ENCODE measurements at places on chromosomes 6 and 20.

DNA sequence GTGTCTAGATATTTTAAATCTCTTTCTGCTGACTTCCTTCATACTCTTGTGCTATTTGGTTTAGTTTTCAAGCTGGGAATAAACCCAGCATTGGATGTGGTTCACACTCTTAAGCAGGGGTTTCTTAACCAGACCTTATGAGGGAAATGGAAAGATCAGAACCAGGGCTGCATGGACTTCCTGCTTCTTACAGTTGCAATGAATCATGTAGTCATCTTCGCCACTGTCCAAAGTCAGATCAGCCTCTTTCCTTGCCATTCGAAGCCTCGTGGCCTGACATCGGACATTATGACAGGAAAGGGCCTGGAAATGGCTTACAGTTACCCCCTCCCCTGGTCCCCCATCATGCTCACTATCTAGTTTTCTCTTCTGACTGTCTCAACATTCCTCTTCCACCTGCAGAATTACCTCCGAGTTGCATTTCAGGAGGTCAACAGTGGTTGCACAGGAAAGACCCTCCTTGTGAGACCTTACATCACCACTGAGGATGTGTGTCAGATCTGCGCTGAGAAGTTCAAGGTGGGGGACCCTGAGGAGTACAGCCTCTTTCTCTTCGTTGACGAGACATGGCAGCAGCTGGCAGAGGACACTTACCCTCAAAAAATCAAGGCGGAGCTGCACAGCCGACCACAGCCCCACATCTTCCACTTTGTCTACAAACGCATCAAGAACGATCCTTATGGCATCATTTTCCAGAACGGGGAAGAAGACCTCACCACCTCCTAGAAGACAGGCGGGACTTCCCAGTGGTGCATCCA is 16.8 kb upstream of the NAA20 start:
- no peak for DNase-seq

GRCh38 chr6:140572129-140572528 is 1197.7 kb upstream of the CITED2 start:
- DNase-seq = no peak

GRCh38 chr6:15555101-15556038 is 107.5 kb downstream of the DTNBP1 start:
- no peak for DNase-seq

DNA sequence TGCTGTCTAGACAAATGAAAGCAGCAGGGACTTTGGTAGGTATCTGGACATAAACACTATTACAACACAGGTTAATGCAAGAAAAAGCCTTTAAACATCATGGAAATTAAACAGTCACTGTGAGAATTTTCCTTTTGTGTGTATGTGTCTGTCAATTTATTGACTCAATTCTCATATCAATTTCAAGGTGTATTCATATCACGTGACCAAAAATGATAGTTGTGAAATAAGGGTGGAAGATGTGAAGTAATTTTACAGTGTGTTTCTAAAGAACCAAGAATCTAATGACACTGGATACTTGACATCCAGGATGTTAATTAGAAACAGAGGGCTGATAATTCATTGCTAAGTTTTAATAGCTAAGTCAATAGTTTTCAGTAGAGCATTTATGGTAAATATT is 244.0 kb downstream of the TMEM242 start:
- no peak for DNase-seq
